Activated T-helper 17 cell treated with anti-CD3 and anti-CD28 coated beads, Interleukin-2, amount 50 U/mL, for 72 hours (primary cell): ENCODE measurements at places on chromosomes 2 and 18. TPM values are rescaled to one million over a fixed set of nuclear protein-coding genes. Genes with fewer than 3 reads are reported as not detected.

DNA sequence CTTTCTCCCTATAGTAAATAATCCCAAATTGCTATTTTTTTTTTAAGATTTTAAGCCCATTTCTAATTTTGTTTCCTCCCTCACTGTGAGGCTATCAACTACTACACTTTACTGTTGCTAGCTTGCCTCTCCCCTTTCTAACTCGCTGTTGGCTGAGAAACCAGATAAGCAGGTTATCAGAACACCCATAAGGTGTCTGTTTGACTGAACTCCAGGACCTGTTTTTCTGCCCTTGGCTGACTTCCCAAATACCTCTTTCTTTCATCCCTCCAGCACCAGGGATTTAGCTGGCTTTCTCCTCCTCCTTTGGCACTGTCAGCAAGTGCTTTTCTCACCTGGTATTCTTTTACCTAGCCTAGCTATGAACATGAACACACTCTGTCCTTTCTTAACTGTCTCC lies 11.1 kb downstream of the TRAK2 start:
- ATAC-seq, result no peak

- ATAC-seq, result no peak
These were observed 366.5 kb upstream of the CRIM1 start for GRCh38 chr2:35989040-35989439.

- no peak for ATAC-seq
These were observed 48.2 kb downstream of the CFAP221 start for GRCh38 chr2:119592436-119592835.

DNA sequence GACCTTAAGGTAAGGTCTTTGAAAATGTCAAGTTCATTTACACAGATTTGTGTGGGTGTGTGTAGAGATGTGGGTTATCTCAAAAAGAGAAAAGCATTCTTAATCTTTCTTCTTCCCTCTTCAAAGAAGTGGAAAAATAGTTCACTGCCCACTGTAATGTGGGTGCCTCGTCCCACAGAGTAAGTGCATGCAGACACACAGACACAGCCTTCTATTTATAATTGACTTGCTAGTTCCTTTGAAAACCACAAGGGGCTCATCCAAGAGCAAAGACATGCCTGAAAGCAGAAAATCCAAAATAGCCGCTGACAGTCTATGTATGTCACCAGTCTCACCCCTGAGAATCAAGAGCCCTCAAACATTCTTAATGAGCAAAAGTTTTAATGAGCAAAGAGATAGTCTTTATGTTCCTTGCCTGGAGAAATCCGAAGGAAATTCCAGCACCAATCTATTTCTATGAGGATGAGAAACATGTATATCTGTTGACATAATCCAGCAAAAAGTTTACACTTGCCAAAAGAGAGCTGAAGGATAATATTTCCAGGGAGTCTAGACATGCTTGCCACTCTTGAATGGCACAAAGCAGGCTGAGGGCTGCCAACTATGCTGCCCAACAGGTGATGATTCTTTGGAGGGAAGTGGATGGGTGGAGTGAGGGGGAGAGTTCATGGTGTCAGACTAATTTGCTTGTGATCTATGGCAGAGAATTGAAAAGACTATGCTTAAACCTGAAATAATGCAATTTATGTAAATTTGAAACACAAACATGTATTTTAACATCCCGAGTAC lies 93.9 kb downstream of the ACVR1 start:
- ATAC-seq, result peak; percentile 76

DNA sequence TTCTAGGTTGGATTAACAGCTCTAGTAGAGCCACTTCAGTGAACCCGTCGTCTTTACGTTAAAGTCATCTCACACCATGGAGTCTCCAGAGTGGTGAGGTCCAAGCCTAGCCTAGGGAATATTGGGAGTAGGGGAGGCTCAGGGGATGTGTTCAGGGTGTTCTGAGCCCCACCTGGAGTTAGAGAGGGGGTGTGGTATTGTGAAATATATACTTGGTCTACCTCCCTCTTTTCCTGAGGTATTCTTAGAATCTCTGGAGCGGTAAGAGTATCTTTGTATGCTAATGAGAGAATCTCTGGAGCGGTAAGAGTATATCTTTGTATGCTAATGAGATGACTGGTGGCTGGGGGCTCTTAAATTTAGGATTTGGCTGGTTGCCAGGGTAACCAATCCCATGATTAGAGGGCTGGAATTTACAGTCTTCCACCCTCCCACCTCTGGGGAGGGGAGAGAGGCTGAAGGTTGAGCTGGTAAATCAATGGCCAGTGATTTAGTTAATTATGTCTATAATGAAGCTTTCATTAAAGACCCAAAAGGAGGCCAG lies 69.5 kb downstream of the INPP4A start:
- no peak for ATAC-seq

DNA sequence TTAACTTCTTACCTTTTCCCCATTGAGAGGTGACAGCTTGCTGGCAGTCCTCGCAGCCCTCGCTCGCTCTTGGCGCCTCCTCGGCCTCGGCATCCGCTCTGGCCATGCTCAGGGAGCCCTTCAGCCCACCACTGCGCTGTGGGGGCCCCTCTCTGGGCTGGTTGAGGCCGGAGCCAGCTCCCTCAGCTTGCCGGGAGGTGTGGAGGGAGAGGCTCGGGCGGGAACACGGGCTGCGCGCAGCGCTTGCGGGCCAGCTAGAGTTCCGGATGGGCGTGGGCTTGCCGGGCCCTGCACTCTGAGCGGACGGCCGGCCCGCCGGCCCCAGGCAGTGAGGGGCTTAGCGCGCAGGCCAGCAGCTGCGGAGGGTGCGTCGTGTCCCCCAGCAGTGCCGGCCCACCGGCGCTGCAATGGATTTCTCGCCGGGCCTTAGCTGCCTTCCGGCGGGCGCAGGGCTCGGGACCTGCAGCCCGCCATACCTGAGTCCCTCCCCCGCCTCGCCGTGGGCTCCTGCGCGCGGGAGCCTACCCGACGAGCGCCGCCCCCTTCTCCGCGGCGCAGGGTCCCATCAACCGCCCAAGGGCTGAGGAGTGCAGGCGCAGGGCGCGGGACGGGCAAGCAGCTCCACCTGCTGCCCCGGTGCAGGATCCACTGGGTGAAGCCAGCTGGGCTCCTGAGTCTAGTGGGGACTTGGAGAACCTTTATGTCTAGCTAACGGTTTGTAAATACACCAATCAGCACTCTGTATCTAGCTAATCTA lies 335.0 kb downstream of the CBLN2 start:
- ATAC-seq, result no peak

DNA sequence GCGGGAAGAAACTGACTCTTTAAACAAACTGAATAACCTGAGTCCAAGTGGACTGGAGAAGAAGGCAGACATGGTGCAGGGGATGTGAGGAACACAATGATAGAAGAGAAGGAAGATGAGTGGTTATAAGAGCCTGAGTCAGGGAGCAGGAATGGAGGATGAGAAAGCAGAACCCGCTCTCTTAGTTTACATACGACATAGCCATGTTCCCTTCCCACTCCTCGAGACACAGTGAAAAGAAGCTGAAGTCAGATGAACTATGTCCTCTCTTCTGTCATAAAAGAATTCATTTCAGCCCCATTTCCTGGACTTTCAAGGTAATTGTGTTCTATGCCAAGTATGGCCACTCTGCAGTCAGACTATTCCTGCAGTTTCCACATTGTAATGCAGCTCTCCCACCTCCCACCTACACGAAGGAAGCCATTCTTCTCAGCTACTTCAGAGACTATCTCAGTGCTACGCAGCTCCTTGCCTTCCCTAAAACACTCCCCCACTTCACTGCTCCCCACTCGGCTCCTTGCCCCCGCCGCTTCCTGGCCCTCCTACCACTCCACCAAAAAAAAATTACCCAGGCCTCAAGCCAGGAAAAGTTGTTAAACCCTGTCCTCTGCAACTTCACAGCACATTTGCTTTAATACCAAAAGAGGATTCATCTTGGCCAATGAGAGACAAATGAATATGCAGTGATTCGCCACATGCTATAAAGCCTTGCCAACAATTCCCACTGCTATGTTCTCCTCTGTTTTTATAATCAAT lies 323.4 kb upstream of the EPHA4 start:
- ATAC-seq, result no peak

DNA sequence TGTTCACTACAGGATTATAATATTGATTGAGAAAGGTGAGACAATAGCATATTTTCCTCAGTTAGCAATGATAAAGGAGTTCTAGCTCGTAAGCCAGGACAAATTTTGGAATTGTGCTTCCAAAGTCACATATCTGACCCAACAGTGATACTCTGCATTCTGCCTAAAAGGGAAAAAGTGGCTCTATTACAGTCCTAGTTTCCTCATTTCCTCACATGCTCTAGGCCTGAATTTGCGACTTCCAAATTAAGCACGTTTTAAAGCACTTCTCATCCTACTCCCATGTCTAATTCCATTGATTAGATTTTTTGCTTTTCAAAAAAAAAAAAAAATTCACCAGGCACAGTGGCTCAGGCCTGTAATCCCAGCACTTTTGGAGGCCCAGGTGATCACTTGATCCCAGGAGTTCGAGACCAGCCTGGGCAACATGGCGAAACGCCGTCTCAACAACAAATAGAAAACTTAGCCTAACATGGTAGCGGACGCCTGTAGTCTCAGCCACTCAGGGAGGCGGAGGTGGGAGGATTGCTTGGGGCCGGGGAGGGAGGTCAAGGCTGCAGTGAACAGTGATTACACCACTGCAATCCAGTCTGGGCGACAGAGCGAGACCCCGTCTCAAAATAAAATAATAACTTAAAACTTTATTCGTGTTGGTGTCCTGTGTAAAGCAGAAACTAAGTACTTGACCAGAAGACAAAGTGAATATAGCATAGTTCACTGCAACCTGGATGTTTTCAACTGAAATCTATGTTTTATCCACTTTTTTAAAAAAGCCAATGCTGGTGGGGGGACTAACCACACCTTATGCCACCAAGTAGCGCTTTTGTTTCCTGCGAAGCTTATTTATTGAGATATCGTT lies 1.5 kb downstream of the ESCO1 start:
- ATAC-seq, result no peak

DNA sequence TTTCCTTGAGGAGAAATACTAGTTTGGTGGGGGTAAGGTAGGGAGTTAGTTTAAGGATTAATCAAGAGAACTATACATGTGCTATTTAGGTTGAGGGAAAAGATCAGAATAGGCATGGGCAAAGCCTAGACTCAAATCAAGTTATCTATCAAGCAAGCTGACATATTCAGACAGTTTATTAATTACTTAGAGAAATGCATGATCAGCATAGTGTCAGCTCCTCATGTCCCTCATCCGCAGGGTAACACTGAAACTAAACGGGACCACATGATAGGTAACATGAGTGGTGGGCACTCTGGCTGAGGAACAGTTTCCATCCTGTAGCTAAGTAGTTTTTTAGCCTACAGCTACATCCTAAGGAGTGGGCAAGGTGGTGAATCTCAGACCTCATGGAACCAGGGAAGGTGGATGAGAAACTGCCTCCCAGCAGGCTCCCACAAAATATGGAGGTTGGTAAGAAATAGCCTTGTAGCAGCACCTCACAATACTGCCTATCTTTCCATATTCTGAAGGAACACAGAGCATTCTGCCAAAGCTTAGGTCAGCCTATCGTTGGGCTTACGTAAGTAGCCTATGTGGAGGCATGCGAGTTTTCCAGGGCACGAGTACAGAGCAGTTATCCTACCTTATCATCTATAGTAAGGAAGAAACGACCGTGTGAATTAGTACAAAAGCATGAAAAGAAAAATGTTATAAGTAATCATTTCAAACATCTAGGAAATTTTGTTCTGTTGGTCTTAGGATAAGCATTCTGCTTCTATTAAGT lies 18.4 kb downstream of the ZC3H6 start:
- no peak for ATAC-seq

- no peak for ATAC-seq
These were observed 160.4 kb downstream of the ASB1 start for GRCh38 chr2:238586931-238587775.

GRCh38 chr2:184137955-184138354 lies 460.4 kb upstream of the ZNF804A start:
- no peak for ATAC-seq

DNA sequence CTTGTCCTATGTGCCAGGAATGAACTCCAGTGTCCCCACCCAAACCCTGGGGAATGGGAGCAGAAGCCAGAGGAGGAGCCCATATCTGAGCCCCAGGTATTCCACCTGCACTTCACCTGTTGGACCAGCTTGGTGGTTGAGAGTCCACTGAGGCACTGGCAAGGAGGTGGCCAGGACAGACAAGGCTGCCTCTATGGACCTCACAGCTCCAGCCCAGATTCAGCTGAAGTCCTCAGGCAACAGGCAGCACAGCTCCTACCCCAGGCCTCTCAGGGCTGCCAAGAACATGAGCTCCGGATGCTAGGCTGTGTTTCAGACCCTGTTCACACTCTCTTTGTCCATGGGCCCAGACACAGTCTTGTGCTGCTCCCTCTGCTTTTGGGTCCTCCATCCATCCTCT lies 2.9 kb upstream of the IL1F10 start:
- ATAC-seq, result no peak

- no peak for ATAC-seq
These were observed 516.5 kb downstream of the XIRP2 start for GRCh38 chr2:167404627-167405284.

DNA sequence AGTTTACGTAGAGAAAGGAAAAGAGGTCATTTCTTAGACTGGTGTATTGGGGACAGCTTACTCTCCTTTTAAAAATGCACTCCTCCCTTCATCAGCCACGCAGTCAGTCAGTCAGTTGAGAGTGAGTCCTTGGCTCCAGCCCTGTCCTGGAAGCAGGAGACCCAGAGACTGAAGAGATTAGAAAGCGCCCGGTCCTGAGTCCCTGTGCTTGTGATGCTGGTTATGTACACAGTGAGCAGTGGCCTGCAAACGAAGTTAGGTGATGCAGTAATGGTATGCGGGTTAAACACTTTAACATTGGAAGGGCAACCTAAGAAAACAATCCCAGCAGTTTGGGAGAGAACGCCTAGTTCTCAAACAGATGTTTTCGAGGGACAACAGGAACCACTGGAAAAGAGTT lies 6.3 kb upstream of the ASB1 start:
- no peak for ATAC-seq

DNA sequence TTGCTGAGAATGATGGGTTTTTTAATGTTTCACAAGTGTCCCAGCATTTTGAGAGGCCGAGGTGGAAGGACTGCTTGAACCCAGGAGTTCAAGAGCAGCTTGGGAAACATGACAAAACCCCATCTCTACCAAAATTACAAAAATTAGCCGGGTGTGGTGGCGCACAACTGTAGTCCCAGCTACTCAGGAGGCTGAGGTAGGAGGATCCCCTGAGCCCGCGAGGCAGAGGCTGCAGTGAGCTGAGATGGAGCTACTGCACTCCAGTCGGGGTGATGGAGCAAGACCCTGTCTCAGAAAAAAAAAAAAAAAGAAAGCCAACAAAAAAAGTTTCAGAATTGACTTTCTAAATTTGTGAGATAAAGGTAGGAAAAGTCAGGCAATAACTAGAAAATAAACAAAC lies 8.7 kb downstream of the TFCP2L1 start:
- ATAC-seq, result no peak

- ATAC-seq, result no peak
These were observed 26.3 kb downstream of the IRS1 start for GRCh38 chr2:226773291-226773690.

DNA sequence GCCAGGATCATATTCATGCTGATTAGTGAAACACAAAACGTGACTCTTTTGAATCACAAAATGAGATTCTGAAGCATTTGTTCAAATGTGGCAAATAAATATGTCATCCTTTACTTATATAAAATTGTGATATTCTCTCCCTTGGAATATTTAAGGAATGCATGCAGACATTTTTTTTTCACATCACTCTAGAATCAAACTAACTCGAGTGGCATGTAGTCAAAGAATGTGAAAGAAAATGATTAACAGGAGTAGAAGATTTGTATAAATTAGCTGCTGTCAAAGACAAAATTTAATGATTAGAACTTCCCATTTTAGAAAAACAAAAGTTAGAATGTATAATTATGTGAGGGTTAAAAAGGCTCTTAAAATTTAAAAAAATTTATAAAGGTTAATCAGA lies 721.0 kb upstream of the FAM98A start:
- no peak for ATAC-seq

Gene LYPD1
- not detected for total RNA-seq

Gene PDCL3
- total RNA-seq, result 55.9 TPM

Gene LAMA1
- total RNA-seq, result not detected

Gene CD8B
- total RNA-seq, result not detected
